ENCODE measurements at places on chromosomes 11 and 22.

DNA sequence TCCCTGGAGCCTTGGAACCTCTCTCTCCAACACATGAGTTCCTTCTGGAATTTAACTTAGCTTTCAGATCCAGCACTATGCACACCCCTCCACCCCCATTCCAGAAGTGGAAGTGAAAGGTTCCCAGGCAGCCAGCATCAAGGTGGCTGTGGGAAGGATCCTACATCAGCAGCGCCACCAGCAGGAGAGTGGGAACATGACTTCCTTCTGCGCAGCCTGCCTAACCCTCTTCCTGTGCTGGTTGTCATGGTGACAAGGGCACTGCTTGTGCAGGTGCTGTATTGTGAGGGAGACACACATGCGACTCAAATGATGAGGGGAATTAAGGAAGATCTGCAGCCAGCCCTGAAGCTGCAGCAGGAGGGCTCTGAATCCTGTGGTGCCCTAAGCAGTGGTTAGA lies 904.5 kb upstream of the API5 start:
- no peak for DNase-seq

- DNase-seq = peak; percentile 26
Observed at GRCh38 chr22:50531962-50532674, 2.3 kb upstream of the TYMP start.

GRCh38 chr22:19037282-19038163 lies 84.7 kb downstream of the DGCR2 start:
- DNase-seq = no peak

- no peak for DNase-seq
Observed at GRCh38 chr11:37115963-37116362, 517.9 kb upstream of the RAG2 start.

DNA sequence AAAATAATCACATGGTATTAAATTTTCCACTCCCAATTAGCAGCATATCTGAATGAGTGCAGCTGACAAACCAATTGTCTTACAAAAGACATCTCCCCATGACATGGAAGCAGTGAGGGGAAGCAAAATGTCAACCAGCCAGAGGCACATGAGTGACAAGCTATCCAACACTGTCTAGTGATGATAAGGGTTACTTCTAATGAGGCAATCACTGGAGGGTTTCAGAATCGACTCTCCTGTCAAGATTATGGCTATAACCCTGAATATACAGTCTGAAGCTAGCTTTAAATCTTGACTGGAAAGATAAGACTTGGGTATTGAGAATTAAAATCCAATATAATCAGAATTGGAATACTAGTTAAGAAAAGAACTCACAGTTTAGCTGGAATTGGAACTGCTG lies 50.3 kb downstream of the AMBRA1 start:
- DNase-seq = no peak

GRCh38 chr11:76287227-76287626 lies 80.9 kb upstream of the WNT11 start:
- DNase-seq = no peak

DNA sequence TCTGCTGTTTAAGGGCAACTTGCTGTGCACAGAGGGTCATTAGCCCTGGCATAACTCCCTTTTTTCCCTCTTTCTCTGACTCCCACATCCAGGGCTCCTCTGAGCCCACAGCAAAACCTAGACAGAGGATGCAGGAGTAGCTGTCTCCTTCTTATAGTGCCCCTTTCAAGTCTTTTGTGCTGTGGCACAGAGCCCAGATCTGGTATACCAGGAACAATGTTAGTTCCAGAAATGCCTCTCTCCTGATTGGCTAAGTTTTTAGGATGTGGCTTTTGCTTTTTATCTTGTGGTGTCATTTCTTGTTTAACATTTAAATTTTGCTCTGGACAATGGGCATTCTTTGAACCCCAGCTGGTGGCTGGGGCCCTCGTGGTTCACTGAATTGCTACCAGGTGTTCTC lies 25.6 kb upstream of the RRM1 start:
- DNase-seq = no peak

- no peak for DNase-seq
Observed at GRCh38 chr22:21927174-21927823, 25.3 kb downstream of the PPM1F start.

DNA sequence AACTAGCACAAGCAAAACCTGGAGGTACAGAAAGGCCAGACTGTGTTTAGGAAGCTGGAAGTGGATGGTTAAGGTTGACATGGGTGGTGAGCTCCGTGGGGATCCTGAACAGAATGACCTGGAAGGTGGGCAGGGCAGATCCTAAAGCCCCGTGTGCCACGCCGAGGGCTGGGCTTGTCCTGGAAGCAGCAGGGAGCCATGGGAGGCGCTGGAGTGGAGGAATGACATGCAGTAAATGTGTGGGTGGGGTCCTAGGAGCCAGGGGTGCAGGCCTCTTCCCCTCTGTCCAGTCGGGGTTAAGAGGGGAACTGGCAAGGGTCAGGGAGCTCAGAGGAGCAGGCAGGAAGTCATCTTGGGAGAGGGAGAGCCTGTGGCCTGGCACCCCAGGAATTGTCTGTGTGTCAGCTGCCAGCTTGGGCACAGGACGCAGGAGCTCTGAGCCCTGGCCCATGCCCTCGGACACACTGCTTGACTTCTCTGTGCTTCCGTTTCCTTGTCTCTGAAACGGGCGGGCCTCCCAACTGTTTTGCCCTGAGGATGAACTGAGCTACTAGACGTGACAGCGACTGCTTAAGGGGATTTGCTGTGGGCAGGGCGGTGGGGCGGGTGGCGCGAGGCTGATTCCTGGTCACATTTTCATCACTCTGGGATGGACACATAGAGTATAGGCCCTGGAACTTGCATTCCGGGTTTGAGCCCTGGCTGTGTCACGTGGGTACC lies 75.7 kb downstream of the MPPED1 start:
- DNase-seq = no peak
